ENCODE measurements at places on chromosomes 4 and X. TPM values are rescaled to one million over a fixed set of nuclear protein-coding genes. Genes with fewer than 3 reads are reported as not detected.

The MAP3K15 gene
- 0.13 TPM for total RNA-seq

The TEX13B gene
- total RNA-seq, result not detected

The PDE5A gene
- 90.4 TPM for total RNA-seq

The NFXL1 gene
- total RNA-seq, result 10.1 TPM

The RS1 gene
- not detected for total RNA-seq

The RAB33A gene
- 5.1 TPM for total RNA-seq

The ASB9 gene
- total RNA-seq, result 0.36 TPM

The TEC gene
- 0.20 TPM for total RNA-seq

The POU4F2 gene
- not detected for total RNA-seq

The NPNT gene
- total RNA-seq, result not detected

The SPATA18 gene
- 32.6 TPM for total RNA-seq

The TCEAL8 gene
- 102 TPM for total RNA-seq

The CTPS2 gene
- total RNA-seq, result 8.7 TPM

The CENPE gene
- total RNA-seq, result 5.5 TPM

The SHROOM4 gene
- total RNA-seq, result 4.3 TPM

The SMARCA1 gene
- total RNA-seq, result 70.9 TPM

The CXCL10 gene
- total RNA-seq, result not detected

The PDGFC gene
- 76.7 TPM for total RNA-seq

The SHOX gene
- not detected for total RNA-seq

The TSPYL2 gene
- total RNA-seq, result 20.0 TPM

The ABHD18 gene
- 6.7 TPM for total RNA-seq

The SHROOM2 gene
- 0.72 TPM for total RNA-seq

The HTRA3 gene
- 5.4 TPM for total RNA-seq

The CLCN4 gene
- total RNA-seq, result 5.1 TPM

The TKTL1 gene
- total RNA-seq, result not detected

The RXFP1 gene
- total RNA-seq, result 14.7 TPM

The TRPC5OS gene
- total RNA-seq, result not detected

The ARAP2 gene
- 0.52 TPM for total RNA-seq

The HUWE1 gene
- total RNA-seq, result 170 TPM

The TSPAN7 gene
- 0.39 TPM for total RNA-seq

The CYSLTR1 gene
- total RNA-seq, result 5.1 TPM

The RRH gene
- total RNA-seq, result not detected

The DCAF8L2 gene
- not detected for total RNA-seq

The RAB39B gene
- total RNA-seq, result 0.72 TPM

The LSM6 gene
- total RNA-seq, result 15.4 TPM

The MID2 gene
- total RNA-seq, result 11.9 TPM

The PPARGC1A gene
- total RNA-seq, result 0.13 TPM

The NDP gene
- 17.2 TPM for total RNA-seq

The COX18 gene
- 27.1 TPM for total RNA-seq

The PABPC4L gene
- 0.26 TPM for total RNA-seq

The SLC25A43 gene
- 28.3 TPM for total RNA-seq

The MXRA5 gene
- 0.65 TPM for total RNA-seq

The ADH7 gene
- total RNA-seq, result not detected

The DRD5 gene
- total RNA-seq, result not detected

The MFAP3L gene
- 7.2 TPM for total RNA-seq

The LUZP4 gene
- not detected for total RNA-seq

The SLC34A2 gene
- total RNA-seq, result 0.03 TPM

The SMARCAD1 gene
- 32.2 TPM for total RNA-seq

The LRCH2 gene
- 10.9 TPM for total RNA-seq

The ALG13 gene
- total RNA-seq, result 58.5 TPM

The DAPP1 gene
- total RNA-seq, result not detected

The HDX gene
- 5.2 TPM for total RNA-seq

The AMBN gene
- not detected for total RNA-seq

The SSX4B gene
- not detected for total RNA-seq

The ARHGAP4 gene
- 1.4 TPM for total RNA-seq

The FRMD7 gene
- 0.03 TPM for total RNA-seq

The ODAPH gene
- not detected for total RNA-seq

The SULT1E1 gene
- 10.7 TPM for total RNA-seq

The ATXN3L gene
- total RNA-seq, result not detected

Data from smooth muscle cell of the pulmonary artery (primary cell).